ENCODE measurements at places on chromosomes 4 and X.

DNA sequence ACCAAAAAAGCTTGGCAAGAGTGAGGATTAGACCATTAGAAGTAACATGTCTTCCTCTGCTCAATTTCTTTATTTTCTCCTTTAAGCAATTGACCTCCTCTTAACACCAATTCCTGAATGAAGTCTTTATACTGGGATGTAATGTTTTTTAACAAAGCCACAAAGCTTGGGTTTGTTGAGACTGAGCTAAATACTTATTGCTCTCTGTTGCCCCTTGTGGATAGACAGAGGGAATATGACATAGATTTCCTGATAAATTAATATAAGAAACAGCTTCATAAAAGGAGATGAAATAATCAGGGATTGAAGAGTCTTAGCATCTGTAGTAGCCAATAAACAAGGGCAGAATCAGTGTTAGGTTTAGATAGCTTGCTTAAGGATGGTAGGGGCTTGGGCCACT lies 57.6 kb downstream of the CCDC160 start:
- no peak for DNase-seq

DNA sequence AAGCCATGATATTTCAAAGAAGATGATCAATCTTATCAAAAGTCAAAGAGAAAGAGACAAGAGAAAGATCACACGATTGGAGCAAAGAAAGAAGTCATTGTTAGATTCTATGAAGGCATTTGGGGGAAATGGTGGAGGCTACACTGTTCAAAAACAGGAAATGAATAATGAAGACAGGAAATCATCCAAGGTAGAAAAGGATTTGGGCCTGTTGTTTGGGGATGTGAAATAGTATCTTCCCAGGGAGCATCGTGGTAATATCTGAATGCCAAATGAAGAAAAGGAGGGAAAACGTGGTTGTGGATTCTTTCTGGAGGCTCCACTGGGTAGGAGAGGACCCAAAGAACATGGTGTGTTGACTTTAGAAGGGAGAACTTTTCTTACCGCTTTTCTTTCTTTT lies 482.4 kb downstream of the NLGN4X start:
- no peak for DNase-seq

GRCh38 chr4:8221985-8222384 lies 22.9 kb downstream of the SH3TC1 start:
- DNase-seq, result no peak

GRCh38 chr4:31417040-31417439 lies 696.9 kb downstream of the PCDH7 start:
- no peak for DNase-seq

DNA sequence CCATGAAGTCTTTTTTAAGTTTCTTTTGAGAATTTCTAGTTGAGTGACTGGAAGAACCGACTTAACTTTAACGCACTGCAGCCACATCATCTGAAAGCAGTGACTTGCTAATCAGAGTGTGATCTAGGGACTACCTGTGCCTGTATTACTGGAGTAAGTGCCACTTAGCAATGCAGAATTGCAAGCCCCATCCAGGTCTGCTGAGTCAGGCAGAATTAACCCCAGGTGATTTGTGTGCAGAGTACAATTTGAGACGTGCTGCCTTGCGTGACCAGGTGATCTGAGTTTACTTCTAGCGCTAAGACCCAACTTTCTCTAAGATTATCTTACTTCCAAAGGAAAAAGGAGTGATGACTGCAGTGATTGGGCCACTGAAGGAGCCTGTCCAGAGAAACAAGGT lies 85.3 kb downstream of the CLCN4 start:
- DNase-seq, result no peak

GRCh38 chr4:89829470-89830138 lies 7.4 kb downstream of the SNCA start:
- DNase-seq, result no peak

DNA sequence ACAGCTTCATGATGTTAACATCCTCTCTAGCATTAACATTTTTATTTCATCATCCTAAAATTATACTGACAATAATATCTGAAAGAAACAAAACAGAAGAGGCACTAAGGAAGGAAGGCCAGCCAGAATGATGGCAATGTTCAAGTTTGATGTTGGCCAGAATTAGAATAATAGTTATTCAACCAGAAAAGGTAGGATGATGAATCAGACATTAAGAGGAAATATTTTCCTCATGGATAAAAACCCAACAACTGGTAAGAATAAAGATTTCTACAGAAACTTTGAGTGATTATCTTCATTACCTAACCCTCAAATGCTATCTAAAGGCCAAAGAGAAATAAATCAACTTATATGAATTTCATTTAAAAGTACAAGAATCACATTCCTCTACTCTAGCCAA lies 105.2 kb downstream of the PDE5A start:
- DNase-seq, result no peak

DNA sequence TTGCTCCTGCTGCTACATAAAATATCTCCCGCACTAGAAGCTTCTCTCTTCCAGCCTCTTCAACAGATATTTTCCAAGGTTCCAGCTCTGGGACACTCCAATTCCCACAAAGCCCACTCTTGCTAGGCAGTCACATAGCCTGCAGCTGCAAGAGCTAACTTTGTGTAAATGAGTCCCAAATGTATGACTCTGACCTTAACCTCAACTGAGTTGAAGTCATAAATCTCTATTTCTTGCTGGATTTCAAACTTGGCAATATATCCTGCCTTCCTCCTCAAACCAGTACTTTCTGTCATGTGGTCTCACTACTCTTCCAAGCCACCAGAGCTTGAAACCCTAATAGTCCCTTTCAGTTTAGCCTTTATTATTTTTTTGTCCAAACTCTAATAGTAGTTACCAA lies 315.4 kb upstream of the GRIA3 start:
- no peak for DNase-seq

- no peak for DNase-seq
Measured at GRCh38 chr4:30757357-30757756, 37.2 kb downstream of the PCDH7 start.

GRCh38 chr4:37981425-37981824 lies 21.2 kb downstream of the PTTG2 start:
- DNase-seq, result no peak

- no peak for DNase-seq
Measured at GRCh38 chr4:85703096-85703495, 228.1 kb downstream of the ARHGAP24 start.

DNA sequence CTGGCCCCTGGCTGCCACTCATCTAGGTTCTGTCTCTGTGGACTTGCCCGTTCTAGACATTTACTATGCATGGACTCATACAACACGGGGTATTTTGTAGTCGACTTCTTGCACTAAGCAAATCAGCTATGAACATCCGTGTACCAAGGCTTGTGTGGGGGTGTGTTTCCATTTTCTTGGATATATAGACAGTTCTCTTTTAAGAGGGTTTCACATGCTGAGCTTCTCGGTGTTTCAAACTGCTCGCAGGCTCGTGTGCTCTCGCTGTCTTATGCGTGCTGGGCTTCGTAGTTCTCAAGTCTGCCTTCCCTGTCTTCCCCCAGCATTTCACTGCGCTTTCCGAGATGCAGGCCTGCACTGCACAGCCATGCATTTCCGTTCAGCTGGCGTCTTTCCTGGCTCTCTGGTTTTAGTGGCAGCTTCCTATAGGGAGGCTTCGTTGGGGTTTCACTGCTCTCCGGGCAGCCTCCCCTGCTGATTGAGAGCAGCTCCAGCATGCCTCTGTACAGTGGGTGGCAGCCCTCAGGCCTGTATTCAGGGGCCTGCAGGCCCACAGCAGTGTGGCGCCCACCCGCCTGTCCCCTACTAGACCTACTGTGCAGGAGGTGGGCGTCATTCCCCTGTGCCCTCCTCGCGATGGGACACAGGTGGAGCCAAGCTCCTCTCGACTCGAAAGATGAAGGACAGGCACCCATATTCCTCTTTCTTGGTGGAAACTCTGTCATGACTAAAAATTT lies 27.6 kb downstream of the ZBTB49 start:
- DNase-seq, result no peak

DNA sequence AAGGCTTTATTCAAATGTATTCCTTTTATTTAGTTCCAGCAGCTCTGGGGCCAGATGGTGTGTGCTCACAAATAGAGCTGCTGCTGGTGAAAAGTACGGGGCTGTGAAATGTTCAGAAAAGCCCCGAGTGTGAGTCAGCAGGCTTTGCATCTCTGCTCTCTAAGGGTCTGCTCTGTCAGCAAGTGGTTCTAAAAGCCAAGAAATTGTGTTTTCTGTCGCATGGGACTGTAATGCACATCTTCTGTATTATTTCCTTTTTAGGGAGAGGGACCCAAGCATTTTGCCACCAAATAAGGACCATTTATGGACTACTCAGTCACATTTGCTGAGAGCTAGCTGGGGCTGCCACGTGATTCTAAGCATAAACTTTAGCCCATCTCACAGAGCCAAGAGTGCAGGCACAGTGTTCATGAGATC lies 82.9 kb upstream of the NHS start:
- no peak for DNase-seq

- DNase-seq, result no peak
Measured at GRCh38 chrX:70096052-70096451, 33.8 kb downstream of the OTUD6A start.

GRCh38 chrX:41300758-41301437 lies 33.1 kb upstream of the DDX3X start:
- DNase-seq, result no peak

- no peak for DNase-seq
Measured at GRCh38 chr4:125266901-125267604, 47.7 kb upstream of the FAT4 start.

DNA sequence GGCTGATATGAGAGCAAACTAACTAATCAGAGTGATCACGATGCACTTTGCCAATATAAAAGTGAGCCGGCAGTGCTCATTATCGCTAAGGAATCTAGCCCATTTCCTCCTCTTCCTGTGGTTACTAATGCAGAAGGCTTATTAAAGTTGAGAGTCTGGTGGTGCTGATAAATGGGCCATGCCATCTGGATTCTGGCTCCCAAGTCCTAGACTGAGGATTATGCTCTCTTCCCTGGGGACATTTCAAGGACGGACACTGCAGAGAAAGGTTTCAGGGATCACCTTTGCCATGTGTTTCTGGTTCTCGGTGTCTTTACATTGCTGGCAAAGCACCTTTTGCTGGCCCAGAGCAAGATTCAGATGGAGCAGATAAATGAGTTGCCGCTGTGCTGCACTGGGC lies 85.3 kb downstream of the RTL5 start:
- DNase-seq, result no peak

DNA sequence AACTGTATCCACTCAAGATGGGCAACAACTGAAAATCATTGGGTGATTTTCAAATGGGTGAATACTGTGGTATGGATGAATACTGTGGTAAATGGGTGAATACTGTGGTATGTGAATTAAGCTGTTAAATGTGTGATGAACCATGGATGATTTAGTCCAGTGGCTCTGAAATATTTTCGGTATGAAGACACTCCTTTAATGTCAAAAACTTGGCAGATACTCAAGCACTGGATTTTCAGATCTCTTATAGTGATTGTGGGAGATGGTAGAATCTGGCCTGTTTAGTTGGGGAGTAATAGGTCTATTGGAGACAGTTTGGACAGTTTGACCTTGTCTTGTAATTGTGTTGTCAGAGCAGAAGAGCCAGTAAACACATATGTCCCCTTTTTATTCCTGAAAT lies 45.7 kb downstream of the SSX7 start:
- no peak for DNase-seq

GRCh38 chr4:146488495-146489174 lies 33.1 kb downstream of the SLC10A7 start:
- DNase-seq, result no peak

DNA sequence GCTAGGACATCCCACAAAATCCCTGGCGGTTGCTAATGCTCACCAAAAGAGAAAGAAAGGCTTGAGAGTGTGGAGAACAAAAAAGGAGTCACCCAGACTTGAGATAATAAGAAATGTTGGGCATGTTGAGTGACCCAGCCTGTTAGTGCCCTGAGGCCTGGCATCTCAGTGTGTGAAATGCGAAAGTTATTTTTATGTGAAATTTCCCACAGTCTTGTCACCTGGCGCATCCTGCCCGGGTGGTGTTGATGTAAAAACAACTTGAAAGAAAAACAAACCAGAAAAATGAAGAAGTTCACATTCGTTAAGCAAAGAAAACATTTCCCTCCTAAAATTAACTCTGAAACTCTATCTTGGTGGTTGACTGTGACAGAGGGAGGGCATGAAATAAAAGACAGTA lies 495.2 kb downstream of the MID1IP1 start:
- no peak for DNase-seq

GRCh38 chr4:93828995-93829819 lies 654 bp downstream of the ATOH1 start:
- DNase-seq, result no peak

Measured in activated gamma-delta T cell treated with Interleukin-2 at 50 U/mL for 16 hours (primary cell).